ENCODE measurements at places on chromosomes 13 and 19.

GRCh38 chr13:32415019-32415418 is 12.9 kb downstream of the N4BP2L1 start:
- H3K4me3 ChIP-seq, result no peak overlapping the region
- peaks cover 13% of the 10 kb centered on the region for H3K27me3 ChIP-seq
- no peak for DNase-seq
- no peak overlapping the region for H3K27ac ChIP-seq
- peaks cover 4% of the 10 kb centered on the region for H3K4me1 ChIP-seq

DNA sequence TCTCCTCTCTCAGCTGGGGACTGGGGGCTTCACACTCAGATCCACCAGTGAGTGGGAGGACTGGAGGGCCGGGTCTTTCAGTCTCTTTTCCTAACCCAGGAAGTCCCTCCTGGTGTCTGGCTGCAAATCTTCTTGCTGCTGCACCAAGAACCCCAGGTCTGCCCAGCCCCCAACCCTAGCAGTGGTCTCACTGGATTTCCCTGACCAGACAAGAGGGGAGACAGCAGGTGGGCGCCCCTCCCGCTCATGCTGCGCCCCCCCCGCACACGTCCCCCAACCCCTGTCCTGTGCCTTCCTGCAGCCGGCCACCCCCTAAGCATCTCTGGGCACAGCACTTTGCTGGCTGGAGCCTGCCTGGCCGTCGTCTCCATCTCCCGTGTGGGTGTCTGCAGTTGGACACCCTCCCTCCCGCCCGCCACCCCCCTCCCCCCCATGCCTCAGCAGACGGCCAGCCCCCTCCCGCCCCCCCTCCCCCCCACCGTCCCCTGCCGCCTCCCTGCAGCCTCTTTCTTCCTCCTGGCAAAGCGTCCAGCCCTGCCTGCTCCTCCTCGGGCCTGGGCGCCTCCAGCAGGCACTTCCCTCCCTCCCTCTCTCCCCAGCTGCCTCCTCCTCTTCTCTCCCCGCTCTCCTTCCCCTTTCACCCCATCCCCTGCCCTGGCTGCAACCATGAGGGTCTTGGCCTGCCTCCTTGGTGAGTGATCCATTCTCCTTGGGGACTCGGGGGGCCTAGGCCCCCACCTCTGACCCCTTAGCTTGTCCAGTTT is at the start of gene SSC5D:
TSS of gene SSC5D (plus strand) at position 513 of the 764 bp plus-strand sequence. CDS start at position 667, 154 bp downstream.
- no peaks in the 10 kb centered on the region for H3K36me3 ChIP-seq
- H3K27me3 ChIP-seq, result peaks cover 11% of the 10 kb centered on the region
- peak within 1 kb of the TSS; percentile 73 for H3K27ac ChIP-seq
- no peak for DNase-seq
- peaks cover 13% of the 10 kb centered on the region for H3K4me1 ChIP-seq
- peak within 1 kb of the TSS; percentile 50 for H3K4me3 ChIP-seq

GRCh38 chr13:83470133-83470797 is 412.0 kb downstream of the SLITRK1 start:
- H3K4me3 ChIP-seq, result no peak overlapping the region
- no peak overlapping the region for H3K27ac ChIP-seq
- no peaks in the 10 kb centered on the region for H3K4me1 ChIP-seq
- no peaks in the 10 kb centered on the region for H3K36me3 ChIP-seq

DNA sequence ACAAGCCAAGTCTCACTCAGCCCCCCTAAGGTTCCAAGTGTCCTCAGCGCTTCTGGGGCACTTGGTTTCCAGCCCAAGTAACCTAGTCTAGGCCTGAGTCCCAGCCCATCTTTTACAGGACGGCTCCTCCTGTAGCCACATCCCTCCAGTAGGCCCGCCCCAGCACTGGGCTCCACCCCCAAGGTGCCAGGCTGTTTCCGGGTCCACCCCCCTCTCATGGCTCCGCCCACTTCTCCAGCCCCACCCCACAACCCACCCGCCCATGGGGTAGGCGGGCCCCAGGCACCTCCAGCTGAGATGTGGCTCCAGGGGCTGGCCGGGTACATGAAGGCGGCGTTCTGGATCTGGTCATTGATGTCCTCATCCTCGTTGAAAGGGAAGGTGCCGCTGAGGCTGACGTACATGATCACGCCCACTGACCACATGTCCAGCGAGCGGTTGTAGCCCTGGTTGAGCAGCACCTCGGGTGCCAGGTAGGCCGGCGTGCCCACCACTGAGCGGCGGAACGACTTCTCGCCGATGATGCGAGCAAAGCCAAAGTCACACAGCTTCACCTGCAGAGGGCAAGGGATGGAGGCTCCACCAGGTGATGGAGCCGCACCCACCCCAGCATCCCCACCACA is 17.2 kb upstream of the DACT3 start:
- H3K27me3 ChIP-seq, result no peaks in the 10 kb centered on the region
- no peak overlapping the region for H3K27ac ChIP-seq
- DNase-seq, result no peak
- H3K4me3 ChIP-seq, result no peak overlapping the region

DNA sequence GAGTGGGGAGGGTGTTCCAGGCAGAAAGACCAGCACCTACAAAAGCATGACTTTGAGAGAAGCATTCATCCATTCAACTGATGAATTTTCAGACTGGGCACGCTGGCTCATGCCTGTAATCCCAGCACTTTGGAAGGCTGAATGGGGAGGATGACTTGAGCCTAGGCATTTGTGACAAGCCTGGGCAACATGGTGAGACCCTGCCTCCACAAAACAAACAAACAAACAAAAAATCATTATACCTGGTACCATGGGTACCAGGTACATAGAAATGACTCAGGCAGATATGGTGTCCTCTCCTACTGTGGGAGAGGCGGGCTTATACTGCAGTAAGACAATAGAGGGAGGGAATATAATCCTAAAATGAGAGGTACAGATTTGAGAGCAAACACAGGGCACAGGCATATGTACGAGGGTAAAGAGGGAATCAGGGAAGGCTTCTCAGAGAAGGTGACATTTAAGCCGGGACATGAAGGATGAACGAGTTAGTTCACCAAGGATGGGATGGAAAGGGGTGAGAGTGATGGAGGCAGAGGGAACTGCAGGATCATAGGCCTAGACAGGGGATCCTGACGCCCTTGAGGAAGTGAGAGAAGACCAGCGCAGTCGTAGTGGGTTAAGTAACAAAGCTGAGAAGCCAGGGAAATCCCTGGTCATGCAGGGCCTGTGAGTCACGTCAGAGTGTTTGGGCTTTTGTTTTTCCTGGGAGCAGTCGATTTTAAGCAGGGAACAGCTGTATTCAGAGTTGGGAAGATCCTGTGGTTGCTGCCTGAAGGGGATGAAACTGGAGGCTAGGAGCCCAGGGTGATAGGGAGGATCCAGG is 2.9 kb downstream of the CYP2S1 start:
- no peaks in the 10 kb centered on the region for H3K36me3 ChIP-seq
- H3K4me3 ChIP-seq, result no peak overlapping the region
- peaks cover 12% of the 10 kb centered on the region for H3K4me1 ChIP-seq
- DNase-seq, result no peak
- H3K27me3 ChIP-seq, result peaks cover 15% of the 10 kb centered on the region
- no peak overlapping the region for H3K27ac ChIP-seq

- H3K36me3 ChIP-seq, result peaks cover 12% of the 10 kb centered on the region
- H3K4me3 ChIP-seq, result no peak overlapping the region
- no peaks in the 10 kb centered on the region for H3K27me3 ChIP-seq
- H3K4me1 ChIP-seq, result peaks cover 52% of the 10 kb centered on the region
Measured at GRCh38 chr13:98510156-98510509, 66.8 kb downstream of the STK24 start.

GRCh38 chr19:36245210-36246005 is 30.5 kb downstream of the ZNF146 start:
- H3K4me3 ChIP-seq, result peak overlapping the region; percentile 79
- DNase-seq, result peak; percentile 37
- H3K27me3 ChIP-seq, result peaks cover 17% of the 10 kb centered on the region
- H3K36me3 ChIP-seq, result no peaks in the 10 kb centered on the region

DNA sequence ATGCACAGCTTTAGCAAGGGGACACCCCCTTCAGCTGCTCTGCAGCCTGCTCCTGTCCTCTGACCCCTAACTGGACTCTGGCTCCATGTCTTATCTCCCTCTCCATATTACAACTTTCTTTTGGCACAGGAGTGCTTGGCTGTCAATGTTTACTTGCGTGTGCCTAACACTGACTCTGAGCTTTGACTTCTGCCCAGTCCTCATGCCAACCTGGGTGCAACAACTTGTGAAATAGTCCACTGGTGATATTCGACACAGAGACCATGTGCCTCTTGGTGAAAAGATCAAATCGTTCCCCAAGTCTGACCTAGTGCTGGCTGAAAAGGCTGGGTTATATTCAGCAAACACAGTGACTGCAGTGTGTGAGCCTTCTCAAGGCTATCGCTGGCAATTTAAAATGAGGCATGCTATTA is 34.1 kb upstream of the KLF12 start:
- no peak overlapping the region for H3K27ac ChIP-seq
- peaks cover 5% of the 10 kb centered on the region for H3K27me3 ChIP-seq
- DNase-seq, result no peak
- no peaks in the 10 kb centered on the region for H3K36me3 ChIP-seq
- H3K4me1 ChIP-seq, result peaks cover 1% of the 10 kb centered on the region

- no peak for DNase-seq
- H3K27ac ChIP-seq, result no peak overlapping the region
- no peaks in the 10 kb centered on the region for H3K27me3 ChIP-seq
- H3K36me3 ChIP-seq, result no peaks in the 10 kb centered on the region
- H3K4me1 ChIP-seq, result peaks cover 5% of the 10 kb centered on the region
Measured at GRCh38 chr13:92553470-92554114, 673.0 kb upstream of the GPC6 start.

All from progenitor cell of endocrine pancreas (in vitro differentiated cells).